Dorsolateral prefrontal cortex (tissue), 122 donors: ENCODE measurements at places on chromosomes 6 and 20. TPM values are rescaled to one million over a fixed set of nuclear protein-coding genes. Genes with fewer than 3 reads are reported as not detected.

- DNase-seq: no peak
Observed at GRCh38 chr20:32132911-32133549, 23.5 kb downstream of the TM9SF4 start.

DNA sequence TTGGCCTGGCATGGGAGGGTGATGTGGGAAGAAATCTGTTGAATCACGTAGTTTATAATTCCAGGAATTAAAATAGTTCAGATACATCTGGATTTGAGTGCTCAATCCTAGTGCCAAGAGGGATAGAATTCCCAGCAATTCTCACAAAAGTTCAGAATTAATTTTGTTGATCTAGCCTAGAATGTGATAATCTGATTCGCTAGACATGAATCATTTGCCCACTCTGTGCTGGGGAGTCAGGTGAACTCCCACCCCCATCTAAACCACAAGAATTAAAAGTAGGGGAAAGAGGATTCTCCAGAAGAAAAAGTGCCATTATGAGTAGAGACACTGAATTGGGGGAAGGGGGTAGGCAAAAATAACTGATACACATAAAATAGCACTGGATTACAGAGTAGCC lies 85.0 kb downstream of the LIN28B start:
- DNase-seq: no peak

- DNase-seq: no peak
Observed at GRCh38 chr6:17169291-17169690, 67.4 kb downstream of the STMND1 start.

- no peak for DNase-seq
Observed at GRCh38 chr6:116596815-116597214, 19.5 kb upstream of the RSPH4A start.

GRCh38 chr6:118325220-118325860 lies 222.8 kb upstream of the PLN start:
- no peak for DNase-seq

- no peak for DNase-seq
Observed at GRCh38 chr6:139632840-139633239, 258.4 kb upstream of the CITED2 start.

GRCh38 chr6:42841844-42842584 lies 37.4 kb upstream of the RPL7L1 start:
- no peak for DNase-seq

- no peak for DNase-seq
Observed at GRCh38 chr6:44481760-44482159, 94.3 kb downstream of the CDC5L start.

- no peak for DNase-seq
Observed at GRCh38 chr20:62161347-62161746, 17.8 kb downstream of the SS18L1 start.

The TGM3 gene
- 0.25 TPM for total RNA-seq

The F13A1 gene
- total RNA-seq: 7.1 TPM

The MSH5 gene
- total RNA-seq: 8.2 TPM

The SLC32A1 gene
- 27.5 TPM for total RNA-seq

The IPCEF1 gene
- total RNA-seq: 57.2 TPM

The ARFRP1 gene
- 47.8 TPM for total RNA-seq
